NCI-H1436 (cell line): ENCODE measurements at places on chromosomes 7 and 10.

DNA sequence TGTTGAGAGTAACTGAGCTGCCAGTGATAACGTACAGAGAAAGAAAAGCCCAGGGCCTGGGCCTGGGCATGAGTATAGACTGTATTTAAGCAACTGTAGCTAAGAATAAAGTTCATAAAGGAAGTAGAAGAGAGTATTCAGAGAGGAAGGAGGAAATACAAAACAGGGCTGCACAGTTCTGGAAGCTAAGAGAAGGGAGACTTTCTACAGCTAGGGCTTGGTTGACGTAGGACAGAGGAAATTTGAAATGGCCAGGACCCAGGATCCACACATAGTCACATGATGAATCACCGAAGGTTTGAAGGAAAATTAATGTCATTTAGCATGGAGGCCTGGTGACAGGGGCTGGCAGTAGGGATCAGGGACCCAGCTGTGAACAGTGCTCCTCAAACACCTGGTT, 66.7 kb downstream of the ARL4A start:
- DNase-seq: no peak

GRCh38 chr7:105707381-105707780, 126.1 kb upstream of the EFCAB10 start:
- no peak for DNase-seq

GRCh38 chr10:62794306-62794705, 10.2 kb upstream of the ADO start:
- no peak for DNase-seq

- peak; percentile 15 for DNase-seq
These were observed 621 bp upstream of the MORN4 start for GRCh38 chr10:97633921-97634320.

DNA sequence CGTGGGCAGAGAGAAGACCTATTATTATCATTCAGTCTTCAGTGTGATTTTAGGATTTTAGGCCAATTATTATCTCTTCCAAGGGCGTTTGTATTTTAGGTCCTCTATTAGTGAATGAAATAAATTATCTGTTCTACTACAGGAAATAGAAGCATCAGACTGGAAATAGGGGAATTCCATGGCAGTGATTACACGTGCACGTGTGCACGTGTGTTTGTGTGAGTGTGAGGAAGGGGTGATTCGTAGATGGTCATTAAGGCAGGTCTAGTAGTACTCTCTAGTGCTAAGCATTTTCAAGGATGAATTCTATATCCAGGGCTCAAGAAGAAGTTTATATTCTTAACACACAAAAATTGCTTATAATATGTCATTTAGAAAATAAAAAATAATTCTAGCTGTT, 623.2 kb downstream of the GATA3 start:
- no peak for DNase-seq

- no peak for DNase-seq
These were observed 63.0 kb upstream of the FZD8 start for GRCh38 chr10:35705051-35705450.

GRCh38 chr7:139526578-139527544, 3.4 kb downstream of the CLEC2L start:
- DNase-seq: no peak

GRCh38 chr10:72785409-72785808, 93.5 kb downstream of the MCU start:
- DNase-seq: no peak
